PC-9 (cell line): ENCODE measurements at places on chromosomes 1 and 21.

- DNase-seq, result no peak
Measured at GRCh38 chr21:21383126-21383525, 384.9 kb downstream of the NCAM2 start.

DNA sequence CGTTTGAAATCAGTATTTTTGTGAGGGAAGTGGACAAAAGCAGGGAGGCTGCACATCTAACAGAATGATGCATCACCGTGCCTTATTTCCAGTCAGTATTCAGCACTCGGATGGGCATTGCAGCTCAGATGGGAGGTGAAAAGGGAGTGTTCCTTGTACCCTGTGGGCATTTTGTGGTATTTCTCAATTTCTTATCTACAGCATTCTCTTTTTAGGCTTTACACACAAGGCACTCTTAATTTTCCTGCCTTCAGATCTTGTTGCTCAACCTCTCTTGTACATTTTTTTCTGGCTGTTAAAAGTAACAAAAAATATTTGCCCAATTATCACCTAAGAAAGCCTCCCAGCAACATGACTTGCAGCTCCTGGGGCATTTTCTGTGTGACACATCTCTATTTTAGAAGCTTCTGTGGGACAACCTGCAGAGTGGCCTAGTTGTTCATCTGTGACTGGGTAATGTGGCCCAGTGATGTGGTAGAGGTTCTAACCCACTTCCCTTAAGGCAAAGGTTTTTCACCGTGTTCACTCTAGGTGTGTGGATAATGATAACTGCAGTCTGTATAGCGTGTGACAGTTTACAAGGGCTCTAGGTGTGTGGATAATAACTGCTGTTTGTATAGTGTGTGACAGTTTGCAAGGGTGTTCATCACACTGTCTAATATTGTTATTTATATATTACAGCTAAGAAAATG is 257.2 kb downstream of the PTGER3 start:
- no peak for DNase-seq

DNA sequence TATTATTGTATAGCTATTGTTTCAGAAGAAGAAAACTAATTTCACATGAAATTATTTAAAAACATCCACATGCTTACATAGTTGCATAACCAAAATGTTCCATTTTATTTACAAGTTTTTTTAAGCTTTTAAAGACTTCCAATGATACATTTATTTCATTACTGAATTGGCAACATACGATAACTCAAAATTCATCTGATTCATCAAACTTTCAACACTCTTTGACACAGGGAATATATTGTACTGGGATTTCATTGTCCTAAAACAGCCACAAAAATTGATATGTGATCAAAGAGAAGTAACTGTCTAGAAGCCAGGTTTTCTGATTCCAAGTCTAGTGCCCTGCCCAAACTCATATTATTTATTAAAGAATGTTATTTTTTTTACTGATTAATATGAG is 131.4 kb upstream of the USP24 start:
- DNase-seq, result no peak

DNA sequence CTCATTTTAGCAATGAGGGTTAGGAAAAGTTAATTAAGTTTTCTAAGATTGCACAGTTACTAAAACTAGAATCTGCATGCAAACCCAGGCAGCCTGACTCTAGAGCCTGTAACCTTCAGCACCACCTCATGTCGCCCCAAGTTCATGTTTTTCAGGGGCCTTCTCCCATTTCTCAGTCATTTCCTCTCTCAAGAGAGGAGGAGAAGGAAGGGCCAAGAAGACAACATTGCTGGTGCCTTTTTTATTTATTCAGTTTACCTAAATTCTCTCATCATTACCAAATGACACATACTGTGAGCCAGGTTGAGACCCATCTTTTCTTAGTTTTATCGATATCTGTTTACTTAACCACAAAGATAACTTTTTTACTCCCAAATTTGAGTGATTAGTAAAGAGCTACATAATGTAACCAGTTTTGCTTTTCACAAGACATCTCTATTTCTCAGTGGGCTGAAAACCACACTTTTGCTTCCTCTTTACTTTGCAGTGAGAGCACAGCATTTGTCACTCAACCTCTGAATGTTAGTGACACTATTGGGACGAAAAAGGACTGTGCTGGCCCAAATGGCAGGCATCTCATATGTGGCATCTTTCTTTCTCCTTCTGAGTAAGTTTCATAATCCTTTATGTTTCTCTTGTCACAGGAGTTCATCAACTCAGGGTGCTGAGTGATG is at the start of gene CD101:
Gene CD101, plus strand, starts transcription at position 507 of the 674 bp plus-strand sequence. Its CDS starts 58 bp downstream, at position 565.
- no peak for DNase-seq

GRCh38 chr1:168136709-168137514 is at the start of gene GPR161:
Gene GPR161, minus strand, starts transcription at chr1:168136930. Its CDS starts 32,080 bp downstream, at chr1:168104850.
- no peak for DNase-seq
